ENCODE measurements at places on chromosomes 3 and 15.

GRCh38 chr3:55622116-55622515 is 135.0 kb upstream of the WNT5A start:
- no peak for DNase-seq

DNA sequence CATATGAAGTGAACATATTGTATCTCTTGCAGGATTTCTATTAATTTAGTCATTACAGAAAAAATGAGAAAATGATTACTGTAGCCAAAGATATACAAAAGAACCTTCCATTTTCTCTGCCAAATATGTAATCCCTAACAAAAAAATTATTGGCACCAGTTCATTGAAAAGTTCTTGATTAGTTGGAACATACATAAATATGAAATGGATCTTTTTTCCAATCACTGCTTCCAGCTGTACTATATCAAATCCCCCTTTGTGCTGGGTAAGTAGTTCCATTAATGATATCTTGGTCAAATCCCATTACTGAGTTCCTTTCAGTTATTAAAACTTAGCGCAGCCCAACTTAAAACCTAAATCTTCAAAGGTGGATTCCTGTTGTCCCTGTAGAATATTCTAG is 263.8 kb downstream of the SLC9A9 start:
- no peak for DNase-seq

DNA sequence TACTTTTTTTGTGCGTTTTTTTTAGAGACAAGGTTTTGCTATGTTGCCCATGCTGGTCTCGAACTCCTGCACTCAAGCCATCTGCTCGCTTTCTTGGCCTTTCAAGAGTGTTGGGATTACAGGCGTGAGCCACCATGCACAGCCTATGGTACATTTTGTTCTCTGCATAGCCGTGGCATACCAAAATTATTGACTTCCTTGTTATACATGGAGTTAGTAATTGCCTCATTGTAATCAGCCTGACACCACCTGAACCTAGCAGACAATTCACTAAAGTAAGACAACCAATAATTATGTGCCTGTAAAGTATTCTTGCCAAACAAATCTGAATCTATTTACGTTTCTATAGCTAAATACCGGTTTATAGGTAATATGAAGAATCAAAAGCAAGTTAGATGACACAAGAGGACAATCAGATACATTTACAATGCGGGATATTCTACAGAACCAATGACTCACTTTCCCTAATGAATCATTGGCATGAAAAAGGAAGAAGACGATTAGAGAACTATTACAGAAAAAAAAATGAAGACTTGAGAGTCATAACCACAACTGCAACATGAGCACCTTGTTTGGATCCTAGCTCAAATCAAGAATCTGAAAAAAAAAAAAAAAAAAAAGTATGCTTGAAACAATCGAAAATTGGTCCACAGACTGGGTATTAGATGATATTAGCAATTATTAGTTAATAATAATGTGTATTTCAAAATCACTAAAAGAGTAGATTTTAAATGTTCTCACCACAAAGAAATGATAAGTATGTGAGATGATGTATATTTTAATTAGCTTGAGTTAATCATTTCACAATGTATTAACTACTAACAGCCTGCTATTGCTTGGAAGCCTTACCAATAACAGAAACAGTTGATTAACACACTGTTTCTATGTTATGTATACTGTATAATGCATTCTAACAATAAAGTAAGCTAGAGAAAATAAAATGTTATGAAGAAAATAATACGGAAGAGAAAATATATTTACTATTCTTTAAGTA is 7.1 kb downstream of the GUCA1C start:
- DNase-seq: no peak

- no peak for DNase-seq
These were observed 31.8 kb upstream of the RYR3 start for GRCh38 chr15:33278816-33279612.

GRCh38 chr3:127751782-127752181 is 70.5 kb downstream of the MGLL start:
- DNase-seq: no peak

GRCh38 chr3:138256022-138256421 is 68.9 kb downstream of the ARMC8 start:
- no peak for DNase-seq

GRCh38 chr3:45054196-45054857 is 28.2 kb downstream of the CLEC3B start:
- DNase-seq: no peak

- no peak for DNase-seq
These were observed 80.0 kb upstream of the RORA start for GRCh38 chr15:61309031-61309511.

GRCh38 chr3:186640473-186640818 is 247 bp downstream of the FETUB start:
- no peak for DNase-seq

DNA sequence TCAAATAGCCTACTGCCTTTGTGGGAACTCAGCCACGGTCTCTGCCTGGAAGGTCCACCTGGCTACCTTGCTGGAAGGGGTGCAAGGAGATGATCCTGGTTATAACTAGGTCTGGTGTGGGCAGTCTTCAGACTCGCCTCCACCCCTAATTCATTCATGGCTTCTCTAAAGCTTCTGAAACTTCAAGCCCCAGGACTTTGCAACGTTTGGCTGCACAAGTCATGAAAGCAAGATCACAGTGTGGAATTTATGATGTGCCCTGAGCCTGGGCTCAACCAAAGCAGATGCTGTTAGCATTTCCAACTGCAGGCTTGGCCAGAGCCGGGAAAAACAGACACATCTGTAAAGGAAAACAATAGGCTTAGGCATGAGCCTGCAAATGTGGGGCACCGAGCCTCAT is 200.4 kb upstream of the WNT5A start:
- no peak for DNase-seq

DNA sequence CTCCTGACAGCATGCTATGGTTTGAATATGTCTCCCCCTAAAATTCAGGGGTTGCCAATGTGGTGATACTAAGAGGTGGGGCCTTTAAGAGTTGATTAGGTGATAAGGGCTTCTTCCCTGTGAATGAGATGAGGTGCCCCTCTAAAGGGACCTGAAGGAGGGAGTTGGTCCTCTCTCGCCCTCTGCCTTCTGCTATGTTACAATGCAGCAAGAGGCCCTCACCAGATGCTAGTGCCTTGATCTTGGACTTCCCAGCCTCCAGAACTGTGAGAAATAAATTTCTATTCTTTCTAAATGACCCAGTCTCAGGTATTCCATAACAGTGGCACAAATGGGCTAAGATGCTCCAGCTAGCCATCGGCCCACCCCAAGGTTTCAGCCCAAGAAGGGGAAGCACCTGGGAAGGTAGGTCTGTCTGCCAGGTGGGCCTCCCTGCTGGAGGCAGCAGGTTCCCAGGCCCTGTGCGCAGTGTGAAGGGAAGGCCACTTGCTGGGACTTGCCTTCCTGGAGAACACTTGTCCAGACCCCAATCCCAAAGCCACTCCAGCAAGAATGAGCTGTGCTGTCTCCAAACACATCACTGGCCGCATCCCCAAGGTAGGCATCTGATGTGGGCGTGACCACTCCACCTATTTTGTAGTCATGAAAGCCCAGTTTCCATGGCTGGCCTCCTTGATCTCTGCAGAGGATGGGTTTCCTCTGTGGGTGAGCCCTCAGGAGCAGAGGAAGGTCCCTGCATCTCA is 9.0 kb downstream of the TGM4 start:
- no peak for DNase-seq

DNA sequence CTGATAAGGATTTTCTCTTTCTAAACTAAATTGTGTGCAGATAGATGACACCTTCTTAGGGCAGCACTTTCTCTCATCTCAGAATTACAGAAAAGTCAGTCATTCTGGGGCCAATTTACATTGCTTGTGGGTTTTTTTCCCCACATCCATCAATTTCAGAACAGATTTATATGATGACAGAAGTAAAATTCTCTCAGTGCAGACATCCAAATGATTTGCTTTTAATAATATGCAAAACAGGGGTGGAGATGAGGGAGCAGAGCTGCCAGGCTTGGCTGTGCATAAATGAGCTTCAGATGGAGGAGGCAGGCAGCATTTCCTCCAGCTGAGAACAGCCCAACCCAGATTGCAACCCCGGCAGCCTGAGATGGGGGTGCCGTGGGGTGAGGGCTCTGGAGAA is 44.0 kb downstream of the EDEM1 start:
- no peak for DNase-seq

DNA sequence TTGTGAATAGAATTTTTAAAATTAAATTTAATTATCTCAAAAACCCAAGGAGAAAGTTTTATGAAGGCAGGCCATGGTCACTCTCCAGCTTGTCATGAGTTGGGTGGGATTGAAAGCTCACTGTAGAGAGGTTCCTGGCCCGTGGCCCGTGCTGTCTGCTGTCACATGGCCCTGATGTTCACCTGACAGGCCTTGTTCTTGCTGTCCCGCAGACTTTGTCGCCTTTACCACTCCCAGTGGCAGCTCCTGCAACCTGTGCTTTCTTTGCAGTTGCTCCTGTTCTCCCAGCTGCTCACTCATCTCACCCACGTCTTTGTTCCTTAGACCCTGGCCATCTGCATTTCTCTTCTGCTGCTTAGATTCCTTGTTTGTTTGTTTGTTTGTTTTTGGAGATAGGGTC is 35.6 kb downstream of the DHX30 start:
- DNase-seq: no peak

GRCh38 chr3:71162221-71162620 is 421.3 kb downstream of the FOXP1 start:
- DNase-seq: no peak

GRCh38 chr15:87461631-87462030 is 794.9 kb downstream of the NTRK3 start:
- no peak for DNase-seq

DNA sequence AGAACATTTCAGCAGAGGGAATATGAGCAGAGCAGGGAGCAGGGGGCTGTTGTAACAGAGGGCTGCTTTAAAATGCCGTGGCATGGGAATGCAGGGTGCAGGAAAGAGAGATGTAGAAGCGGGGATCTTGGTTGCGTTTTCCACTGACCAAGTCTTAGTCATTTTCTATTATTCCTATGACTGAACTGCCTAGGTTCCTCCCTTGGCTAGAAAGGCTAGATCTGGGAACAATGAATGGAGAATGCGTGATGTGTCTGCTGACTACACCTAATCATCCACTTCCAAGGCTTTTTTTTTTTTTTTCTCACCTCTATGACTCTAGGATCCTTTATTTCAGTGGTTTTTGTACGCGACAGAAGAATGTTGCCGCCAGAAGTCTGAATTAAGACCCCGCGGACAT is 607.4 kb upstream of the TBL1XR1 start:
- DNase-seq: no peak

- no peak for DNase-seq
These were observed 132.6 kb upstream of the MEF2A start for GRCh38 chr15:99433026-99433756.

- DNase-seq: no peak
These were observed 589.6 kb downstream of the PDCD6IP start for GRCh38 chr3:34387826-34388564.

- DNase-seq: no peak
These were observed 126.0 kb upstream of the ANKRD28 start for GRCh38 chr3:15923640-15924405.

GRCh38 chr3:49397470-49397869 is 14.3 kb downstream of the RHOA start:
- no peak for DNase-seq

DNA sequence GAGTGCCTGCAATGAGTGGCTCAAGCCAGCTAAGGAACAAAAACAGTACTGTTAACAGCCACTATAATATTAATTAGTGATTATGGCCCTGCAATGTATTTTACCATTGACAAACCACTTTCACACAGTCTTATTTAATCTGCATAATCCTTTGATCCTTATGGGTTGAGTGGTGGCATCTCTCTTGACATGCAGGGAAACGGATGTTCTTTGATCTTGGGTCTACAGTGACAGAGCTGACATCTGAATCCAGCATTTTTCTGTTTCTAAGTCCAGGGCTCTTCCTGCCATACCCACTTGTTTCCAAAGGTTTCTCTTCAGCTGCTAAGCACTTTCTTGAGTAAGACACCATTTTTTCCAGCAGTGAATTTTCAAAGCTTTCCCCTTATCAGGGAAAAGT is 277.7 kb upstream of the ROPN1 start:
- no peak for DNase-seq

DNA sequence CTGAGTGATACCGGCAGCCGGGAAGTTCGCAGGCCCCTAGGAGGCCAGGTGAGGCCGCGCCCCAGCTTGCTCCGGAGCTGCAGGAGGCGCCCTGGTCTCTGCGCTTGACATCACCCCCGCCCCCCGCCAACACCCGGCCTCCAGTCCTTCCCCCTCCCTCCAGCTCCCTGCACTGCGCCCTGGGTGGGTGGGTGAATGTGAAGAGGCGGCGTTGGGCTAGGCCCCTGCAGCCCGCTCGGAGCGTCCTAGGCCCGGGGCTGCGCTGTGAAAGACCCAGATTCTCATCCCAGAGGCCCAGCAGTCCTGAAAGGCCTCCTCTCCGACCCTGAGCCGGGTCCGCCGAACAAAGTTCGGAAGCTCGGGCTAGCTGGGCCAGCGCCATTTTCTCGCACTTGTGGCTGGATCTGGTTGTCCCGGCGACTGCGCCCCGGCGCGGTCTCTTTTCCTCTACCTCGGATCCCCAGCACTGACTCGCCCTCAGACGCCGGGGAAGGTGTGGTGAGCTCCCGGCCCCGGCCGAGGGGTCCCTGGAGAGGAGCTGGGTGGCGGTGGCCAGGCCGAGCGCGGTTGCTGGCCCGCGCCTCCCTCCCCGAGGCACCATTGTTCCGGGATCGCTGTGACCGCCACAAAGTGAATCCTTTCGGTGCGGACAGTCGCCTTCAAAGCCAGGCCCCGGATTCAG is 12.9 kb downstream of the ZIC4 start:
- peak; percentile 45 for DNase-seq

DNA sequence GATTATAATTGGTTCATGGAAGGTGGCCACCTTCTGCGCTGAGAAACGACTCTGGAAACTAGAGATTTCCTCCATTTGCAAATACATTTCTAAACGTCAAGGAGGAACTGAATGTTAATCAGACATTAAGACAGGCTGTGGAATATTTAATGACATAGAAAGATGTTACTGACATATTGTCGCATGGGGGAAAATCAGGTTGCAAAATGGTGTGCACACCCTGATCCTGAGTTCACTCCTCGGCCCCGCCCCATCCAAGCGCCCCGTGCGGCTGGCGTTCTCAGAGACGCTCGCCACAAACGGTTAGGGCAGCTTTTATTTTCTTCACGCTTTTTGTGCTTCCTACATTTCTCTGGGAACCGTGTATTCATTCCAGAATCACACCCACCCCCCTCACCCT is 10.7 kb downstream of the H1-8 start:
- DNase-seq: no peak

GRCh38 chr3:28042095-28042635 is 199.3 kb upstream of the CMC1 start:
- no peak for DNase-seq

DNA sequence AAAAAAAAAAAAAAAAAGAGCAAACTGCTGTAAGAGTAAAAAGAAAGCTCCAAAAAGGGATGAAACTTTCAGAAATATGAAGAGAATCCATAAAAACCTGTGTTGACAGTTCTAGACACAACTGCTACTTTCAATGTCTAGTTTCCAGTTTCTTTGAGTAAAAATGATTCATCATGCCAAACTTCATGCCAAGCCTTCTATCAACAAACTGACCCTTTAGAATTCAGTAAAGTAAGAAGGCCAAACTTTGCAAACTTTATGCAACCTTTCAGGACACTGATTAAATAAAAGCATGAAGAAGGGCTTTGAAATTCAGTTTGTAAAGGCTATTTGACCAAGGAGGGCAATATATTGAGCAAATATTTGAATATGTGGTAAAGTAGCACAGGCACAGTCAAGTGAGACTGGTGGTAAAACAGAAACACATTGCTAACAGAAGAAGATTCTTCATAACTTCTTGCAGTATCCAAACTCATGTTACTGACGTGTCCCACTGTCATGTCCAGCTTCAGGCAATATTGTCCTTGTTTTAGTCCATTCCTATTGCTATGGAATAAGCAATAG is 56.3 kb upstream of the CFAP20DC start:
- no peak for DNase-seq

- DNase-seq: no peak
These were observed 272.9 kb downstream of the TIGIT start for GRCh38 chr3:114566767-114567166.
